HepG2 (cell line): ENCODE measurements at places on chromosomes 11 and 22. TPM values are rescaled to one million over a fixed set of nuclear protein-coding genes. Genes with fewer than 3 reads are reported as not detected.

DNA sequence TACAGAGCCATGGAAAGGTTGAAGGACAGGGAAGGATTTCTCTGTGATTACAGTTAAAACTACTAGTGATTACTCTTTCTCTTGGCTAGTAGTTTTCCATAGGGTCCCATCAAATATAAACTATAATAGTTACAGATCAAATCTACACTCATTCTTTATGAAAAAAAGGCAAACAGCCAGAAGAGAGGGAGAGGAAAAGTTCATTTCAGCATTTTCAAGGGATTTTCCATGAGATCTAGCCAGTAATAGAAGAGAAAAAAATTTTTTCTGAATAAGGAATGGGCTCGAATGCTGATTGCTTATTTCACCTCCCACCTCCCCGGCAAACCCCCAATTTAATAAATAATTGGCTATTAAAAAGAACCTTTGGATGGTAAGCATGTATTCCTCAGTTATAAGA lies 74.8 kb upstream of the BLID start:
- DNase-seq, result no peak

DNA sequence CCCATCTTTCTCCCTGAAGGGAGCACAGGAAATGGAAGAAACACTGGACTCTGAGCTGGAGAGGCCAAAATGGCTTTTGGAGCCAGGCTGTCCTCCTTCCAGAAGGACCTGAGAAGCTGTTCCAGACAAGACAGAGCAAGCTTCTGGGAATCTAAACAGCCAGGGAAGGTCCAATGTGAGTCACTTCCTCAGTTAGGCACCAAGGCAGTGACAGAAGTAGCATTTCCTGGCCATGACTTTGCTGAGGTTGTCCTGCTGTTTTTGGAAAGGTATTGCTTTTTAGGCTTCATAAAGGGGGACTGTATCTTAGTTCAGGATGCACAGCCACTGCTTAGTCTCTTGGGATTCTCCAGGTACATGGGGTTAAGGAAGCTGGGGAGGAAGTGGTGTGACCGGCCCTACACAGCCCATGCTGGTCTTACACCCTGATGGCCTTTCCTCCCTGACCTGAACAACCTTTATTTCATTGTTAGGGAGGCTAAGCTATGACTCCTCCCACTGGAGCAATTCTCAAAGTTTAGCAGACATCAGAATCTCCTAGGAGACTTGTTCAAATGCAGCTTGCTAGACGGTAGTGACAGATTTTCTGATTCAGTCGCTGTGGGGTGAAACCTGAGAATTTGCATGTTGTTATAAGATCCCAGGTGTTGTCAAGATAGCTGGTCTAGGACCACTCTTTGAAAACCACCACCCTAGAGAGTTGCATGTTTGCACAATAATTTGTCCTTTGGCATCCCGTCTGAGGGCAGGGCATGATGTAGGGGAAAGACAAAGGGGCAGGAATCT lies 6.8 kb upstream of the INSC start:
- DNase-seq, result no peak

- DNase-seq, result no peak
Observed at GRCh38 chr22:33544707-33545106, 375.6 kb downstream of the LARGE1 start.

DNA sequence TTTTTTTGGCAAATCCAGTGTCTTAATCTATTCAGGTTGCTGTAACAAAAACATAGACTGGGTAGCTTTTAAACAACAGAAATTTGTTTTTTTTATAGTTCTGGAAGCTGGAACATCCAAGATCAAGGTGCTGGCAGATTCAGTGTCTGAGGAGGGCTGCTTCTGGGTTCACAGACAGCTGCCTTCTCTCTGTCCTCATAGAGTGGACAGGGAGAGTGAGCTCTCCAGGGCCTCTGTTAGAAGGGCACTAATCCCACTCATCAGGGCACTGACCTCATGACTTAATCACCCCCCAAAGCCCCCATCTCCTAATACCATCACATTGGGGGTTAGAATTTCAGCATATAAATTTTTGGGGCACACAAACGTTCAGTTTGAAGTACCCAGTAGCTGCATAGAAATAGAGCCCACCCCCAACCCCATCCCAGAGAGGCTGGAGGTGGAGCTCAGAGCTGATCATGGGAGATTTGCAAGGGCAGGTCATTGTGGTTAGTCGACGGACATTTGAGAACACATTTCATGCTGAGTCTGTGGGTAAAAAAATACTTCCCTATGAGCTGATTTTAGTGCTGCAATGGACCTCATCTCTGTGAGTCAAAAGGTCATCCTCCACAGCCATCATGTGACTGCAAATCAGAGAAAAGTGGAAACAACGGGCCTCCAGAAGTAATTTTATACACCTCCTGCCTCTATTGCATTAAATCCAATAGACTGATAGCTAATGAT lies 203.1 kb upstream of the CADM1 start:
- DNase-seq, result no peak

DNA sequence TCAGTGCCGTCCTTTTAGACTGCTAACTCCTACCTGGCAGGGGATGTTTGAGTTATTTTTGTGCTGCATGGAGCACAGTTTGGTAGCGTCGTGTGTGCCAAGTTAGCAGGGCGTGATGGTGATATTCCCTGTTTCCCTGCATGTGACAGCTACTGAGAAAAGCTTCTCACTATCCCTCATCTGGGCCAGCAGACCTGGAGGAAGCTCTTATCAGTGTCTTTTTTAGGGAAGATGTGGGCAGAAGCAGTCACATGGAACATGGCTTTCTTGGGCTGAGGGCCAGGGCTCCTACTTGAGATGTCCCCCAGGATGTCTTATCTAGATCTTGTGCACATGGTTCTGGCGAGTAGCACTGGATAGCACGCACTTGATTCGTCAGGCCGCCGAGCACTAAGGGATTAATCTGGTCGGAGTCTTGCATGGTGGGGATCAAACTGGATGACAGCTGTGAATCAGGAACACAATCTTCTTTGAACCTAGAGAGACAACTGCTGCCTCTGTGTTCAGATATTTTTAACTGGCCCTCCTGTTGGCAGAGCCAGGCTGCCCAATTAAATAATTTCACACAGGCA lies 33.8 kb downstream of the TECTA start:
- no peak for DNase-seq

GRCh38 chr11:98835335-98835734 lies 185.4 kb upstream of the CNTN5 start:
- no peak for DNase-seq

POU2AF2 gene
- total RNA-seq, result not detected in 2 replicates

TSGA10IP gene
- not detected in 2 replicates for total RNA-seq

MIOX gene
- total RNA-seq, result 1.2 and 1.5 TPM in 2 replicates

GRIA4 gene
- total RNA-seq, result not detected in 2 replicates
